ENCODE measurements at places on chromosomes 3 and 15.

GRCh38 chr3:65093641-65094040, 405.8 kb upstream of the ADAMTS9 start:
- peak; percentile 67 for DNase-seq

DNA sequence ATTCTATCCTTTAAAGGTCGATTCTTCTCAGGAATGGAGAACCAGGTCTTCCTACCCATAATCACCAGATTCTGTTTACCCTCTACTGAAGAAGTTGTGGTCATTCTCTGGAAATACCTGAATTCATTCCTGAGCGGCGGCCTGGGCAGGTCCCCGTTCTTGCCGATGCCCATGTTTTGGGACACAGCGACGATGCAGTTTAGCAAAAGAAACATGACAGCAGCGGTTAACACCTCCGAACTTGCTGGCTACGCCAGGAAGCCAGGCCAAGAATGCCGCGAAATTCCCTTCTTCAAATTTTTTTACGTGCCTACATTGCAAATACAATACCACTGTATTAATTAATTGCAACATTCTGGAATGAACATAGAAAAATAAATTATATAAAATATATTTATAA, 1.4 kb downstream of the DHFR2 start:
- no peak for DNase-seq

DNA sequence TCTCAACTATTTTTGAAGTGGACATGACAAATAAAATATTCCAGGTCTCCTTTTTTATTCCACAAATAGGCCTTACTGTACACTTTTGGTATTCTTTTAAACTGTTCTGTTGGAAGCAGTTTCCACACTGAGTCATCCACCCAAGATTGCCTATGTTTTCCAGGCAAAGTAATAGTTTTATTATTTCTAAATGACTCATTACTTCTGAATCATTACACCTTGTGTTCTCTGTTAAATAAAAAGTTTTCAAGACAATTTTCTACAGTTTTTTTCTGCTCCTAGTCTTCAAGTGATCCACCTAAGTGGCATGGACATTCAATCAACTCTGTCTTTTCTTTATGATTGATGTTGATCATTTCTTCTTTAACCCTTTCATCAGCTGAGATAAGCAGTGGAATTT, 26.5 kb downstream of the PPP2R3A start:
- no peak for DNase-seq

DNA sequence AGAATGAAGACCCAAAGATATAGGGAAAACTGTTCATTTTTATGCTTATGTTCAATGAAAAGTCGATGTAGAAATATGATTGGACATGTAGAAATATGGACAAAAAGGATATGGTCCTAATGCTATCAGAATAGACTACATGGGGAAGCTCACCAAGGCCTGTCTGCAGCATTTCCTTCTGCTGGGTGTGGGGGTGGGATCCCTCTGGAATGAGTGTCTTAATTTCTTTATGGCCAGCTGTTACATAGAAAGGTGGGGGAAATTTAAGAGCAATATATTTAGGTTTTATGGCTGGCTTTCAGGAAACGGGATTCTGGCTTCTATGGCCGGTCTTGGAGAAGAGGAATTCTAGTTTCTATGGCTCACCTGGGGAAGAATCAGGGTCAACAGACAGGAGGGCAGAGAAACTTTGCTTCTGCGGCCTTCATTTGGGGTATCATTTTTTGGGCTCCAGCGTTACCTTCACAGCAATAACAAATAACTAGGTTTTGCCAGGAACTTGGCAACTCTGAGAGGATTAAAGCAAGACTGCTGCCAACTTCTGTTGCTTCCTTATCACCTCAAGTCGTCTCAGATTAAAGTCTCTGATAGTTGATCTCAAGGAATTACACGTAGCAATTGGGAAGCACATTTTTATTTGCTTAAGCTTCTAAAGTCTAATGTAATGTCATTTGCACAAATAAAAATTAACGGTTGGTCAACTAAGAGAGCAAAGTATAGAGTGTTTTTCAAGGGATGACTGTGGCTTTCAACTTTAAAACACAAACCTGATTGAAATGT, 57.0 kb upstream of the GATM start:
- DNase-seq, result no peak

GRCh38 chr15:99158626-99159412, 53.9 kb downstream of the SYNM start:
- DNase-seq, result no peak

DNA sequence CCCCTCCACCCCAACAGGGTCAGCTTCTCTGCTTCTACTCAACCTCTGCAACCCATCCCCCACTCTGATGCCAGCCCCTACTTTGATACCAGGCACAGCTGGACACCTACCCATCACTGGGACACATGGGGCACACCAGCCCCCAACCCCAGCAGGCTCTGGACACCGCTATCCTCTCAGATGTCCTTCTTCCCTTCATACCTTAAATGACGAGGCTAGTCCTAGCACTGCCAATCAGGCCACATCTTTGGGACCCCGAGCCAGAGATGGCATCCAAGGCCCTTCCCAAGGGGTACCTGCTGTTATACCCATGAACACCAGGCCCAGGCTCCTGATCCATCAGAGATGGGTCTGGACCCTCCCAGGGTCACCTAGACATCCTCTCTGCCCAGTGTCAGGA, 10.6 kb downstream of the POC1A start:
- DNase-seq, result no peak

GRCh38 chr3:163745204-163745603, 1333.1 kb downstream of the SI start:
- no peak for DNase-seq

DNA sequence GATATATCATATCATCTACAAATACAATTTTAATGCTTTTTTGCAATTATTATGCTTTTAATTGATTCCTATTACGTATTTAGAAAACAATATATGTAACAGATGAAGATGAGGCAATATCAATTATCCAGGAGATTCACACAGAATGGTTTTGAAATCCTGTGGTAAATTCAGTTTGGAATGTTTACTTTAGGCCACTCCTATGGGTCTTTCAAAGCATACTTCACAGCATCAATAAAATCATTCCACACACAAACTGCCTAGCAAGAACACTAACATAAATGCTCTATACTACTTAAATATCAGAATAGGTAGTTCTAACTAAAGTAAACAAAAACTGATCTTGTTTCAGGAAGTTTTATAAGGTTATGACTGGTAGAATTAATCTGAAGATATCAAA, 90.5 kb downstream of the FAM227B start:
- no peak for DNase-seq

- no peak for DNase-seq
Measured at GRCh38 chr3:114709102-114709501, 415.3 kb downstream of the TIGIT start.

- DNase-seq, result no peak
Measured at GRCh38 chr3:126390751-126391150, 4.0 kb upstream of the CFAP100 start.

GRCh38 chr15:76967067-76967466, 27.9 kb upstream of the PSTPIP1 start:
- DNase-seq, result no peak

GRCh38 chr3:13976469-13976868, 96.6 kb upstream of the WNT7A start:
- DNase-seq, result no peak

GRCh38 chr3:45653205-45653604, 36.0 kb upstream of the SACM1L start:
- DNase-seq, result no peak

- DNase-seq, result no peak
Measured at GRCh38 chr3:178117641-178118040, 418.6 kb upstream of the KCNMB2 start.

- no peak for DNase-seq
Measured at GRCh38 chr3:129599073-129599472, 7.4 kb downstream of the PLXND1 start.

GRCh38 chr3:4494895-4495264, 1.7 kb downstream of the ITPR1 start:
- DNase-seq, result no peak

DNA sequence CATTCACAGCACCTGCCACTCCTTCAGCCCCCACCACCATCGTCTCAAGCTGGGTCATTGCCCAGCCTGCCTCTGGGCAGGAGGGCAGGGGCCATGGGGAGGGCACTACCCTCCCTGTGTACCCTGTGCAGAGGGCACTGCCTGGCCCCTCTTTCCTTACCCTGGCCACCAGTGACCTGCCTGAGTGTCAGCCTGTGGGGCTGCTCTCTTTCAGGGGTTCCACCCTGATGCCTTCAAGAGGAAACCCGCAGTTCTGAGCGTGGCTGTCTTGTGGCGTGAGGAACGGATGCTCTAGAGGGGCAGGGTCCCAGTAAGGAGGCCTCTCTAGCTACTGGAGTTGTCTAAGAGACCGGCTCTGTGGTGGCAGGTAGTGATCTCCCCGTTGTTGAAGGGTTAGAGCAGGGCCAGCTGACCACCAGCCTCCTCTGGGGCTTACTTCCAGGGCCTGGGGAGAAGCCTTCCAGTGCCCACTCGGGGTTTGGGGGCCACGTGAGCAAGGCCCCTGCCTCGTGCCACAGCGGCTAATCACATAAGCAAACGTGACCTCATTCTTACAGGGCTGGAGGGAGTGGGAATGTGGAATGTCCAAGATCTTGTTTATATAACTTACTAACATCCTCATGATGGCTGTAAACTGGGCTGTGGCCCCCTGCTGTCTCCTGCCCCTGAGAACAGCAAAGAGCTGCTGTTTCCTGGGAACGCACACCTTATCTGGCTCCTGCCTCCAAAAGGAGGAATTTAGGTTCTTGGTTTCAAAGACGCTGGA, 31.4 kb upstream of the SEC13 start:
- DNase-seq, result no peak

- DNase-seq, result no peak
Measured at GRCh38 chr3:40516201-40516600, 8.6 kb upstream of the ZNF621 start.

GRCh38 chr3:60742606-60743145, 508.6 kb downstream of the FHIT start:
- DNase-seq, result no peak

DNA sequence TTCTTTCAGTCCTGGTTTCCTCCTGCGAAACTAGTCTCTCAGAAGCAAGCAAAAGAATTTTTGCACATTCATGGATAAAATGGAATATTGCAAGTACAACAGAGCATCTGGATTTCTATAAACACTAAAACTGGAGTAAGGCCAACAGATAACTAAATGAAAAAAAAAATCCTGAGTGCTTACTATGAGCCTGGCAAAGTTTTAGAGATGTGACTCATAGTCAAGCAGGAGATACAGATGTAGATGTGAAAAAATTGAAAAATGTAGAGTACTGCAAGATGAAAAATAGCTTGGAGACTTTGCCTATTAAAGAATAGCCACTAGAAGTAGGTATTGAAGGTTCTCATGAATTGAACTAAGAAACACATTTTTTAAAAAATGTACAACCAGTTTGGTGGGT, 397.4 kb downstream of the OTOL1 start:
- no peak for DNase-seq

DNA sequence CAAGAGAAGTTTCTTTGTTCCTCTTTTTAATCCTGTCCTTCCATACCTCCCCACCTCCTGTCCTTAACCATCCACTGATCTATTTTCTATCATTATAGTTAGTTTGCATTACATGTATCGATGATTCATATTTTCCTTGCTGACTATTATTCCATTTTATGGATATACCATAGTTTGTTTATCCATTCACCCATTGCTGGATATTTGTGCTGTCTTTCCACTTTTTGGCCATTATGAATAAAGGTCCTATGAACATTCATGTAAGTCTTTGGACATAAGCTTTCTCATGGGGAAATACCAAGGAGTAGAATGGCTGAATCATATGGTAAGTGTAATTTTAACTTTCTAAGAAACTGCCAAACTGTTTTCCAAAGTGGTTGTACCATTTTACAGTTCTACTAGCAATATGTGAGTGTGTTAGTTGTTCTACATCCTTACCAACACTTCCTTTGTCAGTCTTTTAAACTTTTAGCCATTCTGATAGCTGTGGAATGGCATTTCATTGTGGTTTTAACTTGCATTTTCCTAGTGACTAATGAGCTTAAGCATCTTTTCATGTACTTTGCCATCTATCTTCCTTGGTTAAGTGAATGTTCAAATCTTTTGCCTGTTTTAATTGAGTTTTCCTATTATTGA, 11.7 kb downstream of the ATP6V1A start:
- DNase-seq, result no peak

- no peak for DNase-seq
Measured at GRCh38 chr3:187759601-187760000, 14.3 kb upstream of the BCL6 start.

DNA sequence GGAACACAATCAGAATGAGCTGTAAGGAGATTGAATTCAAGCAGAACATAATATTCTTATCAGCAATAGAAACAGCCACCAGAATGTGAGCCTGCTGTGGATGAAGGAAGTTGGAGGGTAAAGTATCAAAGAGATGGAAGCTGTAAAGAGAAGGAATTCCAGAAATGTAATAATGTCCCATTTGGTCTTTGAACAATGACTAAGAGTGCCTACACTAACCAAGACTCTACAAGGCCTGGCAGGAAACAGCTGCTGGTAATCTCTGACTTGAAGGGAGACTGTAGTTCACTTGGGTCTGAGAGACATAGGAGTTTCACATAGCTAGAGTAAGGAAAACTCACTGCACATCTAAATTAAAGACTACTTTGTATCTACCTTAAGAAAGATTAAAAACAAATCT, 1176.0 kb upstream of the ALCAM start:
- DNase-seq, result no peak

DNA sequence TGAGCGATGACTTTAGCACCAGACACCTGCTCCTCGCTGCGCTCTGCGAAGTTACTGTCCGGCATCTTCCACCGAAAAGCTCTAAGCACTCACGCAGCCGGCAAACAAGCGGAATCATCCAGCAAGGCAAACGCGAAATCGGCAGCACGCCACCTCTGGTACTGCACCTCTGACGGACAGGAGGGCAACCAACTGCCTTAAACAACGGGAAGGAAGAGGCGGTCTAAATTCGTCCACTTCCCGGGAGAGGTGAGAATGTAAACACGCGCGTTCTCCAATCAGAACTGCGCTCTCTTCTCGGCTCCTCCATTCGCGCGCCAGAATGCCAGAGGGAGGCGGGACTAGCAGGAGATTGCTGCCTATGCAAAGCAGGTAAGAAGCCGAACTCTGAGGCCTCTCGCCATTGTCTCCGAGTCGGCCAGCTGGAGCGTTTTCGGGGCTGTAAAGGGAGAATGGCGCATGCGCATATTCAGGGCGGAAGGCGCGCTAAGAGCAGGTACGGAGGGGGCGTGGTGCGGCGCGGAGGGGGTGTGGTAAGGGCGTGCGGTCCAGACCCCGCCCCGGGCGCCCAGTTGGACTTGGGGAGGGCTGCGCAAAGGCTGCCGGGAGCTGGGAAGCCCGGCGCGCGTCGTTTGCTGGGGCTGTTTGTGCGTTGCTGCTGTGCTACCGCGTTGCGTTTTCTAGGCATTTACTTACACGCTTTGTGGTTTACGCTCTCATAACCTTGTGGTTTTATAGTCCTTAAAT, at the start of the genes BTD and HACL1:
TSS of gene BTD (plus strand) at position 347 of the 747 bp plus-strand sequence. CDS start 33,695 bp downstream, outside the sequence.
TSS of gene HACL1 (minus strand) at position 171 of the 747 bp plus-strand sequence. CDS start at position 65, 106 bp downstream.
- peak; percentile 100 for DNase-seq

- peak; percentile 82 for DNase-seq
Measured at GRCh38 chr15:43903864-43904290, 77.1 kb downstream of the WDR76 start.

- DNase-seq, result no peak
Measured at GRCh38 chr3:195757438-195757770, 36.6 kb downstream of the MUC20 start.

GRCh38 chr15:66276546-66276945, 16.8 kb upstream of the DIS3L start:
- DNase-seq, result no peak

GRCh38 chr3:12363397-12364195, 74.7 kb downstream of the PPARG start:
- no peak for DNase-seq

Measured in SK-N-DZ (cell line).